T1000 (cell line): ENCODE measurements at places on chromosomes 11 and 22.

- no peak for DNase-seq
Observed at GRCh38 chr11:134074766-134075165, 5.9 kb downstream of the JAM3 start.

- no peak for DNase-seq
Observed at GRCh38 chr11:1706634-1707400, 9.8 kb downstream of the KRTAP5-6 start.

GRCh38 chr22:30438559-30438958, 13.0 kb downstream of the MTFP1 start:
- no peak for DNase-seq

DNA sequence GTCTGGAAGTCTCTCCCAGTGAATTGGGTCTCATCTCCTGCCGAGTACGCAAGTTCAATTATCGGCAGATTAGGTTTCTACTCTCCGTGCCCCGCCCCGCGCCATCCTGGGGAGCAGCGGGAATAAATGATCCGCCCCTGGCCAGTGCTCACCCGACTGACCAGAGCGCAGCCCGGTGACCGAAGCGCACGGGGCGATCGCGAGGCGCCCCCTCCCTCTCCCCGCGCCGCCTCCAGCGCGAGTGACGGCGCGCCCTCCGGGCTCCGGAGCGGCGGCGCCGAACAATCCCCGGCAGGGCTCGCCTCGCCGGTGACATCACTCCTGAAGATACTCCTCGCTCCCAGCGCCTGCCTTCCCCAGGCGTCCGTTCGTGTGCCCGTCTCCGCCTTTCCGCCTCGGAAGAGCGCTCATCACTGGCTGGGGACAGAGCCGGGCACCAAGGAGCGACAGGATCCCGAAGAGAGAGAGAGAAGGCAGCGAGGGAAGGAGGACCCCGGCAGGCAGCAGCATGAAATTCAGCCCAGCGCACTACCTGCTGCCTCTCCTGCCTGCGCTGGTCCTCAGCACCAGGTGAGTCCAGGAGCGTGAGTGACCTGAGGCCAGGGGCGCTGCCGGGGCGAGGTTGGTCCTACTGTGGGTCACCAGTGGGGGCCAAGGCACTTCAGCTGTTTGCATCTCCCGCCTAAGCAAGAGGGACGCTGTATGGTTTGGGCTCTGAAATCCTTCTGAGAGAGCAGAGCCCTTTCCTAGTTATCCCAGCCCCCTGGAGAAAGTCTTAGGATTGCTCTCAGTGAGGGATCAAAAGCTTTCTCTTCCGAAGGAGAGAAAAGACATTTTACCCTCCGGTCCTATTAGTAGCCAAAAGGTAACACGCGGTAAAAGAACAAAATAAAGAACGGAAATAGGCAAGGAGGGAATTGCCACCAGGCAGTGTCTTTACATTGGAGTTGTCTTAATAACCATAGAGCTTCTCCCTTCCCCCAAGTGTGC, at the start of gene LUZP2:
Gene LUZP2 (plus strand): TSS at position 318 of the 990 bp plus-strand sequence.
- no peak for DNase-seq

GRCh38 chr22:43720716-43721115, 91.4 kb downstream of the EFCAB6 start:
- no peak for DNase-seq

GRCh38 chr11:119473901-119474681, 51.1 kb upstream of the THY1 start:
- DNase-seq: no peak

DNA sequence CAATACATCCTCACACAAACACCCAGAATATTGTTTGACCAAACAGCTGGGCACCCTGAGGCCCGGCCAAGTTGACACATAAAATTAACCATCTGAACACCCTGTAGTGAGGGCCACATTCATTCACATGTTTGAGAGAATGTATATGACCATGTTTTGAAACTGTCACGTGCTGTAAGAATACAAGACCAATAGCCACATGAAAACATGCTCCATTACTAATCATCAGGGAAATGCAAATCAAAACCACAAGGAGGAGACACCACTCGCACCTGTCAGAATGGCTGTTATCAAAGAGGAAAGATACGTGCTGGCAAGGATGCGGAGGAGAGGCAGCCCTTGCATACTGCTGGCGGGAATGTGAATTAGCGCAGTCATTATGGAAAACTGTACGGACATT, 38.3 kb upstream of the IGSF9B start:
- DNase-seq: no peak

GRCh38 chr22:46908641-46909107, 146.2 kb downstream of the TBC1D22A start:
- DNase-seq: no peak

GRCh38 chr11:73274722-73275380, 2.7 kb downstream of the P2RY6 start:
- no peak for DNase-seq

DNA sequence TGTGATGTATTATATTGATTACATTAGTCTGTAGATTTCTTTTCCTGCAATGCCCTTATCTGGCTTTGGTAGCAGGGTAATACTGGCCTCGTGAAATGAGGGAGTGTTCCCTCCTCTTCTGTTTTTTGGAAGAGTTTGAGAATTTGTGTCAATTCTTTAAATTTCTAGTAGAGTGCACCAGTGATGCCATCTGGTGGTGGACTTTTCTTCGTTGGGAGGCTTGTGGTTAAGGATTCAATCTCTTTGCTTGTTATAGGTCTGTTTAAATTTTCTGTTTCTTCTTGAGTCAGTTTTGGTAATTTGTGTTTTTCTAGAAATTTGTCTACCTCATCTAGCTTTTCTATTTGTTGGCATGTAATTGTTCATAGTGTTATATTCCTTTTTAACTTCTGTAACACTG, 18.9 kb downstream of the SHANK3 start:
- no peak for DNase-seq

DNA sequence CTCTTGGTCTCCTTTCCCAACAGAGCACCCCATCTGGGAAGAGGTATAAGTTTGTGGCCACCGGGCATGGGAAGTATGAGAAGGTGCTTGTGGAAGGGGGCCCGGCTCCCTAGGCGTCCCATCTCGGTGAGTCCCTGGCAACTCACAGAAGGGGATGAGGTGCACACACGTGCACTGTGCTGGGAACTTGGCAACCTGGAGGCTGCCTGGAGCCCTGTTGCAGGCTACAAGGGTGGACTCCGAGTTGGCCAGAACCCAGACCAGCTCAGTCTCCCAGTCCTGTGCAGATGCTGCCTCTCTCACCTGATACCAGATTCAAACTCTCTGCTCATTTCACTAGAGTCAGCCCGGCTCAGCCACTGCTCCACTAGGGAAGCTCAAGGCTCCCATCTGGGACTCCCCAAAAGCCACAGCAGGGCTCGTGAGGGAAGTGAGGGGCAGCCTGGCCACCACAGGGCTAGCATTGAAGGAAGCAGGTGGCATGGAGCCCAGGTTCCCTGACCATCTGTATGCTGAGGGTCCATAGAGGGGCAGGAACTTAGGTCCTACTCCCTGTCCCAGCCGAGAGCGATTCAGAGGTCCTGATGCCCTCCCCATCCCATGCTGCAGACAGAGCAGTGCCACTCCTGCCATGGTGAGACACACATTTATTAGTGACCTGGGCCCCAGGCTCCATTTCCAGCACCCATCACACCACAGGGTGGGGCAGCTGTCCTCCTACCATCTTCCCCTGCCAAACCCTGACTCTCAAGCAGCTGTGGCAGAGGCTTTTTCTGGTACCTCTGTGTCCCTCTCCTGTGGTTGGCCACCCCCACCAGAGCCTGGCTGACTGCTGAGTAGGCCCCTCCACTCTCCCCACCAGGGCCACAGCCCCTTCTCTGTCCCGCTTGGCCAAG, 4.0 kb downstream of the PRR33 start:
- no peak for DNase-seq

GRCh38 chr11:20008871-20009644, 151.2 kb downstream of the DBX1 start:
- DNase-seq: no peak

GRCh38 chr11:46451759-46452158, 60.2 kb upstream of the CHRM4 start:
- no peak for DNase-seq

GRCh38 chr11:106998116-106998915, 20.0 kb downstream of the GUCY1A2 start:
- DNase-seq: no peak

- DNase-seq: peak; percentile 34
Observed at GRCh38 chr22:30408388-30409102, 11.7 kb downstream of the SEC14L2 start.

DNA sequence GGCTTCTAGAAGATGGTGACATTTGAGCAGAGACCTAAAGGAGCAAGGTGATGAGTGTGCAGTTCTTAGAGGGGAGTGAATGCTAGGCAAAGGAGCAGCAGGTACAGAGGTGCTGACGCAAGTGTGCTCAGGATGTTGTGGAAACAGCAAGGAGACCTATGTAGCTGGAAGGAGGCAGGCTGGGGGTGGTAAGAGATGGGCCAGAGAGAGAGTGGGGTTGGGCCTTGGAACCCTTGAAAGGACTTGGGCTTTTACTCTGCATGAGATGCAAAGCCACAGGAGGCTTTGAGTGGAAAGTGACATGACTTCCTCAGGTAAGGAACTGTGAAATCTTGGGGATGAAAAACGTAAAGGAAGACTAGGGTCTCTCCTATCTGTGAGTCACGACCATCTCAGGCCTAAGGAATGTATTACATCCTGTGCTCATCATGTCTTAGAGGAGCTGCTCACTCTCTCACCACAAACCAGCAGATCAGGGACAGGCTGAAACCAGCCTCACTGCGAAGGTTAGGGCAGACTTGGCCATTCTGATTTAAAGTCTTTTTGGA, 65.4 kb downstream of the MICAL2 start:
- DNase-seq: no peak

DNA sequence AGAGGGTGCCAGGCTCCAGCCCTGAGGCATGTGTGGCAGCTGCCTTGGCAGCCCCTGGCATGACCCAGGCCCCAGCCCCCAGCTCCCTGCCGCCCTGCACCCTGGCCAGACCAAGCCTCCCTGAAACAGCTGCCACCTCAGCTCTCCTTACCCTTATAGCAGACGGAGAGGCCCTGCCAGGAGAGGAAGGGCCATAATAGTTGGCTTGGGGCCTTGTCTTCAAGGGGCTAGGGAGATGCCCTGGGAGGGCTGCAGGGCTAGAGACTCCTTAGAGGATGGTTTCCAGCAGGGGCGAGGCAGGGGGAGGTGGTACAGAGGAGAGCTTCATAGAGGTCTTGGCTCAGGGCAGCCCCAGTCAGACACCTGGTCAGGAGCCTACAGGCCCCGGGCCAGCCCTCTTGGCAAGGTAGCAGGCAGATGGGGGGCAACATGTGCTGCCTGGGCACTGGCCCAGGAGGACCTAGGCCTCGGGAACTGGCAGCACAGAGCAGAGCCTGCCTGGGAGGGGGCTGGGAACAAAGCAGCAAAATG, 13.0 kb downstream of the SMTN start:
- DNase-seq: no peak

GRCh38 chr22:17199003-17199731, 20.1 kb downstream of the ADA2 start:
- DNase-seq: no peak
